ENCODE measurements at places on chromosomes 12 and 14. TPM values are rescaled to one million over a fixed set of nuclear protein-coding genes. Genes with fewer than 3 reads are reported as not detected.

GRCh38 chr12:52235822-52236361 is 2.8 kb downstream of the KRT7 start:
- peak overlapping the region; percentile 83 for H3K27ac ChIP-seq
- H3K4me3 ChIP-seq, result no peak overlapping the region
- H3K36me3 ChIP-seq, result no peaks in the 10 kb centered on the region
- no peak for DNase-seq
- peaks cover 43% of the 10 kb centered on the region for H3K27me3 ChIP-seq

DNA sequence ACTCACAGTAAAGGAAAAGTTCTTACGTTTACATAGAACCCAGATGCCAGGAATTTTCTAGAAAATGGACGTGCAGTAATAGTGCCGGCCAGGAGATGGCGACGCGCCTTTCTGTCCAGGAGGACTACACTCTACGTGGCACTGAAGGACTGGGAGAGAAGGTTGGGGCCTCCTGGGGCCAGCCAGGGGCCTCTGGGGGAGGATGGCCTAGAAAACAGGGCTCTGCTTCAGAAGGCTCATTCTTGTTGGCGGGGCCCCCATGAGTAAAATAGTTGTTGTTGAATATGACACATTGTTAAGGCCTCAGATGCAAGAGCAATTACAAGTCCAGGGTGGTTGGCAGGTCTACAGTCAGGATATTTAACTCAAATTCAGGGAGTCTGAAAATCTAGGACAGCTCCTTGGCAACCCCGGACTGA is 120.1 kb upstream of the MAX start:
- peak; percentile 85 for DNase-seq
- no peaks in the 10 kb centered on the region for H3K27me3 ChIP-seq
- peaks cover 15% of the 10 kb centered on the region for H3K4me1 ChIP-seq
- no peaks in the 10 kb centered on the region for H3K36me3 ChIP-seq
- H3K4me3 ChIP-seq, result no peak overlapping the region
- no peak overlapping the region for H3K27ac ChIP-seq

- H3K27ac ChIP-seq, result no peak overlapping the region
- H3K4me3 ChIP-seq, result no peak overlapping the region
- no peaks in the 10 kb centered on the region for H3K36me3 ChIP-seq
- DNase-seq, result no peak
Measured at GRCh38 chr12:75116646-75117198, 92.9 kb downstream of the KCNC2 start.

The PACS2 gene
- polyA plus RNA-seq, result 76.6 TPM

The LAG3 gene
- 2.8 TPM for polyA plus RNA-seq

The OAS2 gene
- 10.1 TPM for polyA plus RNA-seq

DNA sequence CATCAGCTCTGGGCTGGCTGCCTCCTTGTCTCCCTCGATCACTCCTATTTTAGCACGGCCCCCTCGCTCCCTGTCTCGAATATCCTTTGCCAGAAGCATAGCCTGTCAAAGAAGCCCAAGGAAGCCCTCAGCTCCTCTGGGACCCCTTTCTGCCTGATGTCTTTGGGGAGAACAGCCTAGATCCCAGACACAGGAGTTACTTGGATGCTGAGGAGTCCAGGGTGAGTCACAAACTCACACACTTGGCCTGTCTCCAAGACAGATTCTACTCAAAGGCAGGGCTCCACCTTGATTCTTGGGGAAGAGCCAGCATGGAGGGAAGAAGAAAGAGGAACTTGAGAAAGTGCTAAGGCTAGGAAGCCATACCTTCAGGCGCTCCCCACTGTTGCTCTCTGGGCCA is 8.1 kb downstream of the AVIL start:
- H3K4me3 ChIP-seq, result no peak overlapping the region
- no peaks in the 10 kb centered on the region for H3K27me3 ChIP-seq
- H3K36me3 ChIP-seq, result no peaks in the 10 kb centered on the region
- H3K4me1 ChIP-seq, result no peaks in the 10 kb centered on the region

- DNase-seq, result no peak
- no peak overlapping the region for H3K4me3 ChIP-seq
- no peaks in the 10 kb centered on the region for H3K36me3 ChIP-seq
- H3K27me3 ChIP-seq, result no peaks in the 10 kb centered on the region
- H3K27ac ChIP-seq, result peak overlapping the region; percentile 91
Measured at GRCh38 chr12:124929649-124930419, 15.4 kb upstream of the UBC start.
